ENCODE measurements at places on chromosomes 12 and 14. TPM values are rescaled to one million over a fixed set of nuclear protein-coding genes. Genes with fewer than 3 reads are reported as not detected.

GARIN6 gene
- not detected for total RNA-seq

- no peak for DNase-seq
Measured at GRCh38 chr12:49288412-49288853, 6.5 kb upstream of the PRPH start.

DNA sequence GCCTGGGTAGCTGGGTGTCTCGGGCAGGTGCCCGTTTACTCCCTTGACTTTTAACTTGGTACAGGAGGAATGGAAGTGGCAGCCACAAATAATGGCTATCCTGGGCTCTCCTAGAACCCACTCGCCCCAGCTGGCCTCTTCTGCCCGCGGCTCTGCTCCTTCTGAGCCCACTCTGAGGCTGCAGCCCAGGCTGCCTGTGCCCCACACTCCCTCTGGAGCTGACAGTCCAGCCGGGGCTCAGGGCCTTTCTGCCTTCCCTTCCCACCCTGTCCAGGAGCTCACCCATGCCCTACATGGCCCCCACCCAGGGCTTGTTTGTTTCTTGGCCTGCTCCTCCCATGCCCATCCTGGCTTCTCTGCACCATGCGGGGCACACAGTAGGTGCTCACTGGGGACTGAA lies 15.6 kb downstream of the ZNF839 start:
- no peak for DNase-seq

KRT83 gene
- total RNA-seq = not detected

GRCh38 chr14:35032562-35032961 lies 13.5 kb upstream of the FAM177A1 start:
- DNase-seq = no peak

DNA sequence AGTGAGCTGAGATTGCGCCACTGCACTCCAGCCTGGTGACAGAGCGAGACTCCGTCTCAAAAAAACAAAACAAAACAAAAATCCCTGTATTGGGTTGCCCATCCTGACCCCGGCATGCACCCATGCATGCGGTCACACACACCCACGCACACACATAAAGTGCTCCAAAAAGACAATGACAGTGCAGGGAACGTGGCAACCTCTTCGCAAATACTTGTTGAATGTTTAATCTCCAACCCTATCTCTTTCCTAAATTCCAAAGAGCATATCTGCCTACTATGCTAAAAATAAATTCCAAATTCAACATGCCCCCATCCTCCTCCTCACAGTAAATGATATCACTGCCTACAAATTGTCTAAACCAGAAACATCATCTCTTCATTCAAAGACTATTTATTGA lies 13.5 kb downstream of the SLC7A7 start:
- DNase-seq = no peak

WSCD2 gene
- 0.53 TPM for total RNA-seq

DNA sequence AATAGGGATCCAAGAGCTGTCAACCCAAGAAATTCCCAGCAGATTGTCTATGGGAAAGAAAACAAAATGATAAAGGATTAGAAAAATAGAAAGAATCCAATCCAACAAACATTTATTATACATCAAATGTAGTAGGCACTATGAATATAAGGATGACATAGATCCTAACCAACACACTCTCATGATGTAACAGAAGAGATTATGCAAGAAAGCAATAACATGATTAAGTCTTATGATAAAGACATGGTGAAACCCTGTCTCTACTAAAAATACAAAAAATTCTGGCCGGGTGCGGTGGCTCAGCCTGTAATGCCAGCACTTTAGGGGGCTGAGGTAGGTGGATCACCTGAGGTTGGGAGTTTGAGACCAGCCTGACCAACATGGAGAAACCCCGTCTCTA lies 2.7 kb downstream of the MED6 start:
- no peak for DNase-seq

AKAP6 gene
- total RNA-seq = 5.4 TPM

DNA sequence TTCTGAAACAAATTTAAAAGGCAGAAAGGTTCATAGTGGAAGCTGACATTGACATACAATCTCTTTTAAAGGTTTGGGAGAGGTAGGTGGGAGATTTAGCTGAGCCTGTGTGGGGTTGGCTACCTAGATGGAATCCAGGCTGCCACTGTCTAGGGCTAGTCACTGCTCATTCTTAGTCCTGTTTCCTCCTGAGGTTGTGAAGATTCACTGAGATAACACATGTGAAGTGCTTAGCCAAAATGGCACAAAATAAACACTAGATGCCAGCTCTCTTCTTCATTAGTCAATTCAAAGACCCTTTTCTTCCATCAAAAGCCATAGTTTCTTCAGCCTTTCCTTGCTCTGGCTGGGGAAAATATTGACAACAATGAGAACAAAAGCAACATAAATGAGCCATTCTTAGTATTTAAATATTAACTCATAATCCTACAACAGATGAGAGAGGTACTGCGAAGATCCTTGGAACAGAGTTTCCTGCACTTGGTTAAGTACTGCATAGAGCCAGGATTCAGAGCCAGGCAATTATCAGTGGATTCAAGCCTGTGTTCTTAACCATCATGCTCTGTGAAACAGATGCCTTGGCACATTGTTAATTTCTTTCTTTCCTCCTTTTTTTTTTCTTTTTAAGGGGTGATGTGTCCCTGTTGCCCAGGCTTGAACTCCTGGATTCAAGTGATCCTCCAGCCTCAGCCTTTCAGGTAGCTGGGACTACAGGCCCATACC lies 3.5 kb downstream of the MYF6 start:
- DNase-seq = no peak

ASIC1 gene
- total RNA-seq = 0.35 TPM

SLC2A3 gene
- total RNA-seq = 19.9 TPM

DNA sequence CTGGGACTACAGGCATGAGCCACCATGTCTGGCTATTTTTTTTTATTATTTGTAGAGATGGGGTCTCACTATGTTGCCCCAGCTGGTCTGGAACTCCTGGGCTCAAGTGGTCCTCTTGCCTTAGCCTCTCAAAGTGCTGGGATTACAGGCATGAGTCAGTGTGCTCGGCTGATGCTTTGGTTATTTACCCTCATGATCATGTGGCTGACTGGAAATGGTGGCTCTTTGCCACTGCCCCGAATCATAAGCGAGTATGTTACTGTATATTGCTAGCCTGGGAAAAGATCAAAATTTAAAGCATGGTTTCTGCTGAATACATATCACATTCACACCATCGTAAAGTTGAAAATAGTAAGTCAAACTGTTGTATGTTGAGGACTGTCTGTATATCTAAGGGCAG lies 101.1 kb downstream of the RGS6 start:
- DNase-seq = no peak

GRCh38 chr14:51498411-51499227 lies 153.1 kb upstream of the FRMD6 start:
- no peak for DNase-seq
